Naive thymus-derived CD8-positive, alpha-beta T cell (primary cell): ENCODE measurements at places on chromosomes 13 and 19. TPM values are rescaled to one million over a fixed set of nuclear protein-coding genes. Genes with fewer than 3 reads are reported as not detected.

The CYP4F12 gene
- polyA plus RNA-seq = not detected

The RNF126 gene
- polyA plus RNA-seq = 56.2 TPM

The THAP8 gene
- 2.4 TPM for polyA plus RNA-seq

The SYT5 gene
- 0.25 TPM for polyA plus RNA-seq

The ZNF846 gene
- polyA plus RNA-seq = 9.5 TPM

The ZNF253 gene
- 8.9 TPM for polyA plus RNA-seq

The MPV17L2 gene
- polyA plus RNA-seq = 5.1 TPM

The USHBP1 gene
- not detected for polyA plus RNA-seq

The FFAR2 gene
- polyA plus RNA-seq = not detected

The ANKLE1 gene
- polyA plus RNA-seq = 1.0 TPM

The IRGC gene
- polyA plus RNA-seq = not detected
